ENCODE measurements at places on chromosomes 16 and 17.

DNA sequence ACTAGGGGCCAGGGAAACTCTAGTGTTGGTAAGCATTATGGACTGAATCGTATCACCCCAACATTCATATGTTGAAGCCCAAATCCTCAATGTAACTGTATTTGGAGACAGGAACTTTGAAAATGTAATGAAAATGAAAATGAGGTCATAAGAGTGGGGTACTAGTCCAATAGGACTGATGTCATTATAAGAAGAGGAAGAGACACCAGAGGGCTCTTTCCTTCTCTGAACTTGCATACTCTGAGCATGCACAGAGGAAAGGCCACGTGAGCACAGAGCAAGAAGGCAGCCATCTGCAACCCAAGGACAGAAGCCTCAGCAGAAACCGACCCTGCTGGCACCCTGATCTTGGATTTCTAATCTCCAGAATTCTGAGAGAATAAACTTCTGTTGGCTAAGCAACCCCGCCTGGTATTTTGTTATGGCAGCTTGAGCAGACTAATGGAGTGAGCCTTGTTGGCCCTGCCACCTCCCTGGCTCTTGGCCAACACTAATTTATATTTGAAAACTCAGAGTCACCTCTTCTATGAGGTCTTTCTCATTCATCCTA lies 273.4 kb downstream of the NTN1 start:
- no peak for DNase-seq

DNA sequence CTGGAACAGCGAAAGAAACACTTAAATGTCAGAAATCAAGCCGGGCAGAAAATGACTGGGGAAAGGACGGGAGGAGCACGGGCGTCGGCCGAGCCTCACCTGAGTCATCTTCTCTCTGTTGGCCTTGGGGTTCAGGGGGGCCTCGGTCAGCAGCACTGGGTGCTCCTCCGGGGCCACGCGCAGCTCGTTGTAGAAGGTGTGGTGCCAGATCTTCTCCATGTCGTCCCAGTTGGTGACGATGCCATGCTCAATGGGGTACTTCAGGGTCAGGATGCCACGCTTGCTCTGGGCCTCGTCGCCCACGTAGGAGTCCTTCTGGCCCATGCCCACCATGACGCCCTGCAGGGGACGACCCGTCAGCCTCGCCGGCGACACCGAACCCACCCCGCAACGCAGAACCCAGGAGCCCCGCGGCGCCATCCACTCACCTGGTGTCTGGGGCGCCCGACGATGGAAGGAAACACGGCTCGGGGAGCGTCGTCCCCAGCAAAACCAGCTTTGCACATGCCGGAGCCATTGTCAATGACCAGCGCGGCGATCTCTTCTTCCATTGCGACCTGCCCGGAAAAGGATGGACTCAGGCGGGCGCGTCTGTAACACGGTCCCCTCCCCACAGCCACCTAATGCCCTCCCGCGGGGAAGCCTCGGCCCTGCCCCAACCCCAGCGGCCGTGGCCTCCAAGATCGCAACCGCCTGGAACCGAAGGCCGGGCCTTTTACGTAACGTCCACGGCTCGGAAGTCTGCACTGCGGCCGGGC lies 616 bp downstream of the ACTG1 start:
- no peak for DNase-seq

GRCh38 chr17:38685491-38685890 lies 10.7 kb upstream of the EPOP start:
- DNase-seq, result no peak

GRCh38 chr16:29860218-29860617 lies 2.8 kb downstream of the CDIPT start:
- no peak for DNase-seq

- no peak for DNase-seq
Observed at GRCh38 chr17:4968486-4969046, 949 bp upstream of the SPAG7 start.

GRCh38 chr16:58843675-58844074 lies 109.6 kb upstream of the GOT2 start:
- DNase-seq, result no peak

- no peak for DNase-seq
Observed at GRCh38 chr16:3234543-3234856, 458 bp downstream of the ZNF200 start.

- no peak for DNase-seq
Observed at GRCh38 chr16:75038036-75038858, 39.4 kb downstream of the ZNRF1 start.

DNA sequence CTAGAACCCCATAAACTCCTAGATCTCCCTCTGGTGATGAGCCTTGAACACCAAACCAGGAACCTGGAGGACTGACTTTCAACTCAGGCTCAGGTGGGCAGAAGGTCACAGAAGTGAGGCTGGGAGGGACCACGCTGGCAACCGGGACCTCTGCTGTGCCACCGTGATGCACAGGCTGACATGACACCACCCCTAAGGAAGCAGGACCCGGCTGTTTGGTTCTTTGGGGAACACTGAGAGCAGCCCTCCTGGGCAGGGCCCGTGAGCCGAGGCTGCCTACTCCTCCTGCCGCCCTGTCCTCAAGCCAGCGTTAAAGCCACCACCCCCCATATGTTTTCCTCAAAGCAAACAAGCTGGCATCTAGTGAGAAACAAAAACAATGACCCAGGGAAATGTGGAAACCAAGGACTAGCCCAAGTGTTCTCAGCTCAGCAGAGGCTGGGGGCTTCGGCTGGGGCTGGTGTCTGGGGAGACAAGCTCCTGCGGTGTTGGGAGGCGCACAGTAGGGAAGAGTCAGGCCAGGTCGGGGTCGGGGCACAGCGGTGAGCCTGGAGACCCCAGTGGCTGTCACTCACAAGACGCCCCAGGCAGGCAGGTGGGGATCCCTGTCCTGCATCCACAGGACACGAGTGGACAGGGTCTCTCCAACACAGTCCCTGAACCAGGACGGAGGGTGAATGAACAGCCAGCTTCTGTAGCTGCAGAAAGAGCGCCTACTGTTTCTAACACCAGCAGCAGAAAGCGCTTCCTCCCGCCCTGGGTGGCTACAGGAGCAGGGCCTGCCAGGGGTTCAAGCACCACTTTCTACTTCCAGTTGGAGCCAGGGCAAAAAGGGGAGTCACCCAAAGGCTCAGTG lies 1.7 kb downstream of the SMIM5 start:
- no peak for DNase-seq

DNA sequence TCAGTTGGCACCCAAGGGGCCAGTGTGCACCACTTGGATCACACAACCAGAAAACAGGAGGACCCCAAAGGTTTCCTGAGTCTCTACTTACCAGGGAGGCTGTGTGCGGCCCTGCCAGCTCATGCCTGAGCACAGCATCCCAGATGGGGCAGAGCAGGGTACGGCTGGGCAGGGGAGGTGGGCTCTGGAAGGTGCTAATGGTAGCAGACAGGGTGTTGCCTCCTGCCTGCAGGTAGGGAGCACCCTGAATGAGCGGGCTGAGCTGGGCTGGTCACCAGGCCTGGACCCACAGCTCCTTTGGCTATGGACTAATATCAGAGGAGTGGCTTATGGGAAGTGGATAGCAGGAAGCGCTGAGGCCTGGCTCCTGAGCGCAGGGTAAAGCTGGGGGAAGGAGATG lies 14.6 kb downstream of the RECQL5 start:
- no peak for DNase-seq

DNA sequence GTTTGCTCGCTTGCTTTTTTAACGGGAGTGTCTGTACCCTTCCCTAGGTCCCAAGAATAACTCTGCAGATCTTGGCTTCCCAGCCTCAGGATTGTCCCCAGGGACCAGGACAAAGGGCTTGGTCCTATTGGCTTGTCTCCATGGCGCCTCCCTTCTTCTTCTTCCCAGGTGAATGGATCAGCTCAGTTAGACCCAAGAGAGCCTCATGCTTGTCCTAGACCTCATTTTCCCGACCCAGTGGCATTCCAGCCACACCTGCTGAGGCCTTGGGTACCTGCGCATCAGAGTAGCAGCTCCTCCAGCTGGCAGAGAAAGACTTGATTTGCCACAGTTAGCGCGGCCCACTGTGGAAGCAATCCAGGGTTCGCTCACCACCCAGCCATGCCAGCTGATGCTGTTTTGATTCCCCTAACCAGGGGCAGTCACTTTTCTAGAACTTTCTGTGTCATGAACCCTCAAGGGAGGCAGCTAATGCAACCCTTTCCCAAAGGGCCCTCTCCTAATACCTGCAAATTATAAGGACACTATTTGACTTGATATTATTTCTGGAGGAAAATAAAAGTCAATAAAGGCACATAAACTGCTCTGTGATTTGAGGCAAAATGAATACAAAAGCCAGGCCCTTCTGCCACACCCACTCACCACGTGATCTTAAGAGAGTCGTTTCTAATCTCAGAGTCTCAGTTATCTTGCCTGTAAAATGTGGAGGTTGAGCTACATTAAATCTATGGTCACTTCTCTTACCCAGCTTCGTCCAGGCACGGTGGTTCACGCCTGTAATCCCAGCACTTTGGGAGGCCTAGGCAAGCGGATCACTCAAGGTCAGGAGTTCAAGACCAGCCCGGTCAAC lies 13.9 kb downstream of the GPR142 start:
- DNase-seq, result no peak

DNA sequence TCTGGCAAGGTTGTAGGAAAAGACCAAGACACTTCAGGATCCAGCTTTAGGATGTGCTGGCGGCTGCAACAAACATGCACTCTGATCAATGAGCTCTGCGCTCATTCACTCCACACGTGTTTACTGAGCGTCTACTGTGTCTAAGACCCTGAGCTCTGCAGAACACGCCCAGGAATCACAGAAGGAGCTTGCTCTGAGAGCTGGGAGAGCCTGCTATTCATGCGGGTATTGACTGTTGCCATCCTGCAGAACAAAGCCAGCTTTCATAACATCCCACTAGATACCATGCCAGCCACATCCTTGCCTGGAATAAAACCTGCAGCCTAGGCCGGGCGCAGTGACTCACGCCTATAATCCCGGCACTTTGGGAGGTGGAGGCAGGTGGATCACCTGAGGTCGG lies 44.1 kb downstream of the NXN start:
- no peak for DNase-seq

DNA sequence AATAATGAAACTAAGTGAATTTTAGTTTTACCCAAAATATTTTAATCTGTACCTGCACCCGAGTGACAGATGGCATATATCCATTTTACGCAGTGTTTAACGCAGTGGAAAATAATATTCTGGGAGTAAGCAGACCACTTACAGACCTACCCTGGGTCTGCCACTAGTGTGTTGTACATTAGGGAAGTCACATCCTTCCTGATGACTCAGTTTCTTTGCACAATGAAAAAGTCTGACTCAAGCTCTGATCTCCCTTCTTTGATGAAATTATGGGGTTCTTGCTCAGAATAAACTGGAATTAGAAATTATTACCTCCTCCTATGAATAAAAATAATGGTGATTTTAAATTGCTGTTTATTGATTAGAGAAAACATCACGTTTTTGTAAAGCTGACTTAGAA lies 123.2 kb upstream of the AXIN2 start:
- DNase-seq, result no peak

- DNase-seq, result no peak
Observed at GRCh38 chr17:5582209-5583185, 1.8 kb downstream of the NLRP1 start.

GRCh38 chr16:87461466-87461991 lies 31.3 kb downstream of the ZCCHC14 start:
- DNase-seq, result no peak

- no peak for DNase-seq
Observed at GRCh38 chr16:69225121-69225520, 38.2 kb downstream of the SNTB2 start.

- DNase-seq, result no peak
Observed at GRCh38 chr17:43395165-43395564, 3.6 kb upstream of the ARL4D start.

- peak; percentile 3 for DNase-seq
Observed at GRCh38 chr16:83574388-83574787, 233.4 kb upstream of the HSBP1 start.

DNA sequence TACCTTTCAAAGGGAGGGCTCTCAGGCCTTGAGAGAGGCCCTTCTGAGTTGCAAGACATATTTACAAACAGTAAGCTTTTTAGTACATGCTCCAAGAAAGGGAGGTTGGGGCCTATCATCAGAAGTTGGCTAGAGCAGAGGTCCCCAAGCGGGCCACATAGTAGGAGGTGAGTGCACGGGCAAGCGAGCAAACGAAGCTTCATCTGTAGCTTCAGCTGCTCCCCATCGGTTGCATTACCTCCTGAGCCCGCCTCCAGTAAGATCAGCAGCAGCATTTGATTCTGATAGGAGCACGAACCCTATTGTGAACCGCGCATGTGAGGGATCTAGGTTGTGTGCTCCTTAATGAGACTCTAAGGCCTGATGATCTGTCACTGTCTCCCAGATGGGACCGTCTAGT lies 26.2 kb downstream of the PRDM7 start:
- DNase-seq, result no peak

GRCh38 chr17:6355196-6355595 lies 79.7 kb downstream of the AIPL1 start:
- DNase-seq, result no peak

GRCh38 chr16:65119901-65120401 lies 1.9 kb downstream of the CDH11 start:
- no peak for DNase-seq

DNA sequence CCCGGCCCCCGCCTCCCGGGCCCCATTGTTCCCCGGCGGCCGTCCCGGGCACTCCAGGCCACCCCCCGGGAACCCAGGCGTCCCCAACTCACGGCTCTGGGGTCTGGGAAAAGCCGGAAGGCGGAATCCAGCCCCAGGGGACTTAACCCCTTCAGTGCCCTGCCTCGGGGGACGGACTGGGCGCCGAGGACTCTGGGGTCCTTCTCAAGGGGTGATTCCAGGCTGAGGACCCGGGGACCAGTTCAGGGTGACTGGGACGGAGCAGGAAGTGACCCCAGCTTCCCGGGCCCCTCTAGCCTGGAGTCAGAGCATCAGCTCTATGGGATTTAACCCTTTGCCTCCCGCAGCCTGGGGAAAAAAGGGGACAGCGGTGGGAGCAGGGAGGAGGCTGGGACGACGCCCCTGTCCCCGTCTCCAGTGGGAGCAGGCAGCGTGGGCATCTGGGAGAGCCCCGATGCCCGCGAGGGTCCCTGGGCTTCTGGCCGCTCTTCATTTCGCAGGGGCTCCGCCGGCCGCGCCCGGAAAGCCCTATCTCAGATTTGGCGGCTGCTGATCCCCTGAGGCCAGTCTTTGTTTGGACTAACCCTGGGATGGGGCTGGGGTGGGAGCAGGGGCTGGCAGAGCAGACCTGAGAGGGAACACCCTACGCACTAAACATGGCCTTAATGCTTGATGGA lies at the start of gene ZNF629:
TSS of gene ZNF629 (minus strand) at position 270 of the 677 bp plus-strand sequence. CDS start 2,723 bp downstream, outside the sequence.
- peak; percentile 46 for DNase-seq

GRCh38 chr17:78196716-78197115 lies 9.6 kb downstream of the AFMID start:
- DNase-seq, result no peak
